Activated CD8-positive, alpha-beta T cell treated with anti-CD3 and anti-CD28 coated beads, Interleukin-2, amount 10 ng/mL, durations not matched to agents 7 days and 5 days (primary cell): ENCODE measurements at places on chromosomes 11 and 22. TPM values are rescaled to one million over a fixed set of nuclear protein-coding genes. Genes with fewer than 3 reads are reported as not detected.

- DNase-seq: no peak
Observed at GRCh38 chr11:46658259-46658658, 40.9 kb downstream of the ATG13 start.

DNA sequence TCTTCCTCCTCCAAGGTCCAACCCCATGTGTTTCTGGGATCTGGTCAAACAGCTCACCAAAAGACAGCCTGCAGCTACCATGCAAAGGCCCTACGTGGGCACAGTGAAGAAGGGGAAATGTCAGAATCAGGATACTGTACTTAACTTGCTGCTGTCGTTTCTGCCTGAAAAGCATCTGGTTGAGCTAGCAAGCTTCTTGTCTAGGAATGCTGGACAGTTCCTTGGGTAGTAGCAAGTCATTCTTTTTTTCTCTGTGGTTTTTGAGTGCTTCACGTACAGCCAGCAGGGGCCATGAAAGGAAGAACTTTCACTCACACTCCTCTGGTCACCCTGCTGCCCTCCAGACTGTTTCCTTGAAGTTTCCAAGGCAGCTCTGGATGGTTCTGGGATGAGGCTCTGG is 24.7 kb downstream of the RCOR2 start:
- DNase-seq: no peak

DNA sequence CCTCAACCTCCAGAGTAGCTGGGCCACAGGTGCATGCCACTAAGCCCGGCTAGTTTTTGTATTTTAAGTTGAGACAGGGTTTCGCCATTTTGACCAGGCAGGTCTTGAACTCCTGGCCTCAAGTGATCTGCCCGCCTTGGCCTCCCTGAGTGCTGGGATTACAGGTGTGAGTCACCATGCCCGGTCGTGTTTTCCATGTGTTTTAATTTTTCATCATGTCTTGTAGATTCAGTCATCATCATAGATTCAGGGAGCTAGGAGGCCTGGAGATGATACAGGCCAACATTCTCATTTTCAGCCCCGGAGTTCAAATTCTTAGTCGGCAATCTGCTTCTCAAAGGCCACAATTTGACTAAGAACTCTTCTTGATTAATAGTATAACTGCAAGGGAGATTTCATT is 73.5 kb upstream of the GRAMD1B start:
- no peak for DNase-seq

DNA sequence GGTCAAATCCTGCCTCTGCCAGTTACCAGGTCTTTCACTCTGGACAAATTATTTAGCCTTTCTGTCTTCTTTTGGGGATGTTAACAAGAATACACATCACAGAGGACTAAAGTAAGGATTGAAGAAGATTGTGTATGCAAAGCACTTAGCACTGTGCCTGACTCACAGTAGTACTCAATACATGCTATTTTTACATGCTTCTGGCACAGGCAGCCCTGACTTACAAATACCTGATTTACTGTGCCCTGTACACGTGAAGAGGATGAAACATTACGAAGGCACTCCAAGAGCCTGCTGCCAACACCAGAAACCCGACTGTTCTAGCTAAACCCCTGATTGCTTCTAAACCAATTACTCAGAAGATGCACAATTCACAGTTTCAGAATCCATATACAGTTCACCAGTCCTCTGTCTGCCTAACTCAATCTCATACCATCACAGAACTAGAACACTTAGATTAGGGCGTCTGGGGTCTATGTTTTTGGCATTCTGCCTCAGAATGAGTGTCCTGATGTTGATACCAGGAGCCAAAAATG is 300.9 kb upstream of the DDI1 start:
- DNase-seq: no peak

DNA sequence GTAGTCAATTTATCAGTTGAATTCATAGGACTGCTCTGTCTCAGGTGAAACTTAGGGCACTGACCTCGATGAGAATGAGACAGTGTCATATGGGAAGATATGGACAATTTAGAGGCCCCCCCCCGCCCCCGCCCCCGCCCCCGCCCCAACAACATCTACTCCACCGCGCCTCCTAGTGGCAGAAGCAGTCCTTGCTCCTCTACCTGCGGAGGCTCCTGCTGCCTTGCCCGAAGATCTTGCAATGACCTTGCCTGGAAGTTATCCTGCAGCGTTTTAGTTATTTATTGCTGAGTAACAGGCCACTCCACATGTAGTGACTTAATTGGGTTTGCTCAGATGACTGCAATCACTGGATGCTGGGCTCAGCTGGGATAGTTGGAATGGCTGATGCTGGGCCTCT is 15.2 kb downstream of the SERPINH1 start:
- peak; percentile 60 for DNase-seq

DNA sequence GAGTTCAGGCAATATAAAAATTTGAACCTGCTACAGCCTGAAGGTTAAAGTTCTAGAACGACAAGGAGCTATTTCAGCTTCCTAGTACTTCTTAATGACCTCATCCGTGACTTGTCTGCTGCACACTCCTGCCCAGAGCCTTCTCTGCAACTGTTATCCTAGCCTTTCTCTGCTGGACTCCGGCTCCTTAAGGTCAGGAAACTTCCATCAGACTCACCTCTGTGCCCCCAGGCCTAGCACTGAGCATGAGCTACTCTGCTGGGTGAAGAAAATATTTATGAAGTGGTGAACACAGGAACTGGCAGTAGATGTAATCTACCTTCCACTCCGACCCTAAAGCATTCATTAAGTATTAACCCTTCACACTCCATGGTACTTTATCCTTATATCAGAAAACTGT is 18.4 kb downstream of the CSNK2A3 start:
- no peak for DNase-seq

GRCh38 chr22:45688600-45689080 is 17.0 kb downstream of the ATXN10 start:
- no peak for DNase-seq

GRCh38 chr11:3613998-3614741 is 27.6 kb downstream of the ART5 start:
- DNase-seq: no peak

DNA sequence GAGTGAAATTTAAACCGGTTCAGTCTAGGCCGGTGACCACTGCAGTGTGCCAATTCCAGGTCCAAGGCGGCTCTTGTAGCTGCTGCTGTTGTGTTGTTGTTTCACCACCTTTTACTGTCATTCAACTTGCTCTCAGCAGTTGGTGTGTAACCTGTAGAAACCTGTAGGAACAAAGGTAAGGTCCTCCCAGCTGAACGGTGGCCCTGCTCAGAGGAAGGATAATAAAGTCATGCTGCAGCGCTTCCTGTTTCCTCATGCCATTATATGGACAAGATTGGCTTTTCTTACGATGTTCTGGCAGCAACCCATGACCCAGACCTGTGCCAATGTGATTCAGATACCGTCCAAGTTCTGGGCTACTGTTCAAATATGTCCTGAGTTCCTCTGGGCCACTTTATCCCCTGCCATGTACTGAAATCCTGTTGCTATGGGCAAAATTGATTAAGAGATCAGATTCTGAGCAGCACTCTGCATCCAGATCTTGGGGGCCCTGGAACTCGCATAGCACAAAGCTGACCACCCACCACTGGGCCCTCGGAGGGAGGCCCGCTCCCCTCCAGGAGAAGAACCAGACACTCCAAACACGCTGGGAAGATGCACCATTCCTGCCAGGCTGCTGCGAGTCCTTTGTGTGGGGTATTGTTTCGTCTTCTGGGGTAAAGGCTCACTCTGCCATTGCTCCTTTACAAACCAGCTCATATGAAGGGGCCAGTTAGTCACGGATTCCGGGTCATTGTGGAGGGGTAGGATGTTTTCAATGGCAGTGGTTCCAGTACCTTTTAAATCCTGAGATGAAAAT is 13.2 kb downstream of the FAM181B start:
- DNase-seq: no peak

DNA sequence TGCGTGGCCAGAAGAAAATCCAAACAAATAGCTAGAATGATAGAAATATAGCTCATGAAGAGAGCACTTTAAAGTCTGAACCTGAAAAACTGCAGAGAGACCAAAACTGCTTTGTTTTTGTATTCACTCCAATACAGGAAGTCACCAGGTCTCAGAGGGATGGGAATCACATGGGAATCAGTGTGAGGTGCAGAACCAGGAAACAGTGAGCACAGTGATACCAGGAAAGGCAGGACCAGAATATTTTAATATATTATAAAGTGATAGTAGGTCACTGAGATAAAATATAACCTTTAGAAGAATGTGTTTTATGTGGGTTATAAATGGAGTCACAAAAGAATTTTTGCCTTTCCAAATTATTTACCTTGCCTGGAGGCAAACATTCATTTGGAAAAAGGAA is 277.3 kb downstream of the CASP12 start:
- DNase-seq: no peak

GRCh38 chr22:27262361-27262760 is 539.2 kb downstream of the MN1 start:
- DNase-seq: no peak

DNA sequence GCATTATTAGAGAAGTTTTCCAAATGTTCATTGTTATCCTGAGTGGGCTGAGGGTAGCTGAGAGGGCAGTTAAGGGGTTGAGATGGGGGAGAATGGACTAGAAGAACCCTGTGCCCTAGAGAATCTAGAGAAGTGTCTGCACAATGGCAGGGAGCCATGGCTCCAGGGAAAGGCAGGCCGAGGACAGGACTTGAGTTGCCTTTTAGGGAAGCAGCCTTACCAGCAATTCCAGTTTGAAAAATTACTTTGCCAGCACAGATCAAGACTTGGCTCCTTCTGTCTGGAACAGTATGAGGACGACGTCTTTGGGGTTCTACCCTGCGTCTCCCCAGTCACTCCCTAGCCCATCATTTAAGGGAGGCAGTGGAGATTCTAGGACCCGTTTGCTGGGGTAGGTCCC is 25.7 kb upstream of the MICAL3 start:
- no peak for DNase-seq

DNA sequence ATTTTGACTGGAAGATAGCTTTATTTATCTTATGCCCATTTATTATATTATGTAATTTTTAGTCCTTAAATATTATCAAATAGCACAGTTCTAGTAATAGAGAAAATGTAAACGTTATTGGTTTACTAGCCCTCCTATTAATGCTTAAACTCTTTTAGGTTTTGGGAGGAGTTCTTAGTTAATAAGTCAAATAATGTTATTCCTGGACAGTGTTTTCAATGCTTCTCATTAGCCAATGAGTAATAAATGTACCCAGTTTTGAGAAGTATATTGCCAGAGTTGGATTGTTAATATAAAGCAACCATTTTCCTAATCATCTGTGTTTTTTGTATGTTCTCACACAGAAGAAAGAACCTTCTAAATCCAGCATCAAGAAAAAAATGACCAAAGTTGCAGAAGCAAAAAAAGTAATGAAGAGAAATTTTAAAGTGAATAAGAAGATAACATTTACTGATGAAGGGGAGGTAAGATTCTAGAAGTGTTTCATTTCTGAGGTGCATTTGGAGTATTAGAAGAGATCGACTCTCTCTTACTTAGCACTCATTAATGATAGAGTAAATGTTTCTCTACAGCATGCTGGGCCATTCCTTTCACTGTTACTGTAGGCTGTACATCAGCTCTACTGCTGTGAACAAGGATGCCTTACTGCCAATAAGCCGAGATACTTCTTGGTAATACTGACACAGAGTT is 173.4 kb downstream of the DDX10 start:
- DNase-seq: no peak

GRCh38 chr22:43925433-43926348 is 2.1 kb downstream of the PNPLA3 start:
- no peak for DNase-seq

DNA sequence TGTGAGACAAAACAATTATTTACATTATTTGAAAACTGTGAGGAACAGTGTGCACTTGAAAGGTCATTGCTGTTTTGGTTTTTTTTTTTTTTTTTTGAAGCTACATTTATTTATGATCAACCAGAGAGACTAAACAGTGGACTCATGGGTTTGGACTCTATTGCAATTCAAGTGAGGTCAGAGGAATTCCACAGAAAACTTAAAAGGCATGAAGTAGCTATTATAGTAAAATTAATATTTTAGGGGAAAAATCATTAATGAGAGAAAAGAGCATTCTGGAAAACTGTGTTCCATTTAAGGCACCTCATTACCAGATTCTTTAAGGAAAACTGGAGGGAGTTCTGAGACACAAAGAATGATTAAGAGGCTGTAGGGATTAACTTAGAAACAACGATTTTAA is 102.8 kb downstream of the WNT11 start:
- no peak for DNase-seq

Gene CD248
- total RNA-seq: 79.5 TPM

Gene MMP13
- total RNA-seq: not detected

Gene DGAT2
- total RNA-seq: 0.37 TPM

Gene P2RX6
- total RNA-seq: 0.50 TPM
